Stimulated activated CD8-positive, alpha-beta memory T cell treated with anti-CD3 and anti-CD28 coated beads, Interleukin-2, amount 100 ng/mL, for 1 hour (primary cell): ENCODE measurements at places on chromosomes 16 and 17.

DNA sequence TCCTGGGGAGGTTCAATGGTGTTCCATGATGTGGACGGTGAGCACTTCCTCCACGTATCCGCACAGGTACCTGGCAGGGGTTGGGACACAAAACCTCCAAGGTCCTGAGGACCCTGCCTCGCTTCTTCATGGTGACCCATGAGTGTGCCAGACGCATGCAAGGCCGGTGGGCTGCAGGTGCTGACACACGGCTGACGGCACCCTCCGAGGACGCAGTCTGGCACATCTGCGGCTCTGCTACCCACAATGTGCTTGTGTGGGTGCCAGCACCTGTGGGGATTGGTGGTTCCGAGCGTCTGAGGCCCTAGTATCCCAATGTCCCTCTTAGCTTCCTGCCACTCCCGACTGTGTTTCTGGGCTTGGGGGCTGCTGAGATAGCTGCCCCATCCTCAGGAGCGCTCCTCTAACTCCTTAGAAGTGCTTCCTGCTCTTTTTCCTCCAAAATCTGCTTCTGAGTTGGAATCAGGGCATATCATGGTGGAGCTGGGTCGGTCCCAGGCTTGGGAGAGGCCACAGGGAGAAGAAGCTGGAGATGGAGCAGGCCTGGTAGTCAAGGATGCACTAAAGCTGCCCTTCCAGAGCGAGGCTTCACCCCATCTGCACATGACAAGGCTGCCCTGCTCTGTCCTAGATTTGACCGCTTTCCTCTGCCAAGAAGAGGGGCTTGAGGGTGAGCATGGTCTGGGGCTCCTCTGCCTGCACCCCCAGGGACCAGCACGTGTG, 1.6 kb downstream of the CYGB start:
- no peak for DNase-seq

- DNase-seq = no peak
Observed at GRCh38 chr17:27549251-27549893, 81.6 kb upstream of the LGALS9 start.

- no peak for DNase-seq
Observed at GRCh38 chr17:75338335-75338734, 49.1 kb upstream of the SLC25A19 start.

GRCh38 chr16:26531290-26531730, 535.4 kb upstream of the C16orf82 start:
- no peak for DNase-seq

GRCh38 chr17:5254903-5255521, 20.4 kb upstream of the SCIMP start:
- no peak for DNase-seq

- no peak for DNase-seq
Observed at GRCh38 chr16:64343061-64343819, 778.6 kb downstream of the CDH11 start.

DNA sequence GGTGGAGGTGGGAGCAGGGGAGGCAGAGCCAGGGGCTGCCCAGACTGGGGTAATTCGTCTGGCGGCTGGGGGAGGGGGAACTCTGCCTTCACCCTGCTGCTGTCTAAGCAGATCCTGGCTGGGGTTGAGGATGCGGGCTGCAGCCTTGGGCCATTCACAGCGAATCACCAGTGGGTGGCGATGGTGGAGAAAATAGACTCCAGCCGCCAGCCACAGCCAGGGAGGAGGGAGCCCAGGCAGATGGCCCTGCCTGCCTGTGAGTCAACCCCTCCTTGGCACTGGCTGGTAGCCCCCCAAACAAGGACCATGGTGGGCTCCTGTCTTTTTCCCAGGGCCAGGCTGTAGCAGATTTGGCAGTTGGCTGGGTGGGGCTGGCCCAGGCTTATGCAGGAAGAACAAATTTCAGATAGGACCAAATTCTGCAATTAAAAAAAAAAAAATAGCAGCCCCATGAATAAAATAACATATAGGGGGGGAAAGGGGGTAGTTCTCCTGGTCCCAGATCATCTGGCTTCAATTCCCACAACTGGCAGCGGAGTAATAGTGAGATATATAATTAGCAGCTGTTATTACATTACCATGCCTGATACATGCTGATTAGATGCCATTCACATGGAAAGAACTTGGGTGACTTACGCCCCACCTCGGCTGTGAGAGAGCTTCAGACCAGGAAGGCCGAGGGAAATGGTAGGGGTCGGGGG, 41.5 kb upstream of the CDH5 start:
- DNase-seq = no peak

GRCh38 chr17:39131616-39132015, 19.8 kb downstream of the PLXDC1 start:
- DNase-seq = no peak

GRCh38 chr17:75759457-75759856, 5.5 kb downstream of the GALK1 start:
- no peak for DNase-seq

- no peak for DNase-seq
Observed at GRCh38 chr16:31129568-31130335, 5.8 kb downstream of the PRSS8 start.

GRCh38 chr16:69823831-69824563, 61.9 kb downstream of the WWP2 start:
- no peak for DNase-seq

GRCh38 chr16:87411375-87412271, 19.5 kb downstream of the MAP1LC3B start:
- DNase-seq = no peak

DNA sequence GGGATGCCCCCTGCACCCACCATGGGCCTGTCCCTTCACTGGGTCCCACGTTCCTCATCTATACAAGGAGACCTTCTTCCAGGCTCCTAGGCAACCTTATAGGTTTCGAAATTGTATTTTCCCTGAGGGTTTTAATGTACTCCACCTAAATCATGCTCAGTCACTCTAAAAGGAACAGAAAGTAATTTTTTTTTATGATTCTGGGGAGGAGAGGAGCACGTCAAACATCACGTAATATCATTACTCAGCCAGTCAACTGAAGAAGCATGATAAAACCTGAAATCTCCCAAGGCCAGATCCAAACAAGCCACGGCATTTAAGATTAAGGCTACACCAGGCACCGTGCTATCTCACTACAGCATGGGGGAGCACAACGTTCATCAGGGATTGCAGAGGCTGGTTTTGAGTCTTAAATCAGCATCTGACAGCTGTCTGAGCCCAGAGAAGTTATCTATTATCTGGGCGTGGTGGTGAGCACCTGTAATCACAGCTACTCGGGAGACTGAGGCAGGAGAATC, 3.9 kb upstream of the TMEM114 start:
- DNase-seq = no peak

DNA sequence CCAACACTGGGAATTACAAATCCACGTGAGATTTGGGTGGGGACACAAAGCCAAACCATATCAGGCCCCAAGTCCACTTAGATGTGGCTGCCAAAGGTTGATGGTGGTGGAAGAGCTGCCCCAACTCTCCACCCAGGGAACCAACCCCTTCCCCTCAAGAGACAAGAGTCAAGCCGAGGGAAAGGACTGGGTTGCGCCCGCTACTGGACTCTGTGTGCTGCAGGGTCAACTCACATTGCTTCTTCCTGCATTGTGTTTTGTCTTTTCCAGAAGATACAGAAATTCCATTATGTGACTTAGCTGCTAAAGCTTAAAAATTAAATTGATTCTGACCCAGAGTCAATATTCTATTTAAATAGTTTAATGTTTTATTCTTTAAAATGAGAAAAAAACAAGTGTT, 58.5 kb downstream of the ADAMTS18 start:
- DNase-seq = no peak

DNA sequence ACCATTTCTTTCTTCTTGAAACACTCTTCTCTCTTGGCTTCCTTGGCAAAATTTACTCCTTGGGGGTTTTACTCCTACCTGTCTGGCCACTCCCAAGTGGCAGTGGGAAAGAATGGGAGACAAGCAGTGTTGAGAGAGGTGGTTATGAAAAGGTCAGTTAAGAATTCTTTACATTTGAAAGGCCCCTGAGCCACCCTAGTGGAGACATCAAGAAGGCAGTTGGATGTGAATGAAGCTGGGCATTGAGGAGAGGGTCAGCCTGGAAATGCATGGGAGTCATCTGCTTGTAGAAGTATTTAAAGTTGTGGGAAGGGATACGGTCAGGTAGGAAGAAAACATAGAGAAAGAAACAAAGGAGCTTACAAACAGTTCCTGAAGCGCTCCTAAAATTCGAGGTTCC, 42.3 kb upstream of the CCNF start:
- DNase-seq = no peak

- no peak for DNase-seq
Observed at GRCh38 chr16:26988186-26988585, 78.5 kb upstream of the C16orf82 start.

- no peak for DNase-seq
Observed at GRCh38 chr17:64400642-64401041, 10.0 kb upstream of the PECAM1 start.

DNA sequence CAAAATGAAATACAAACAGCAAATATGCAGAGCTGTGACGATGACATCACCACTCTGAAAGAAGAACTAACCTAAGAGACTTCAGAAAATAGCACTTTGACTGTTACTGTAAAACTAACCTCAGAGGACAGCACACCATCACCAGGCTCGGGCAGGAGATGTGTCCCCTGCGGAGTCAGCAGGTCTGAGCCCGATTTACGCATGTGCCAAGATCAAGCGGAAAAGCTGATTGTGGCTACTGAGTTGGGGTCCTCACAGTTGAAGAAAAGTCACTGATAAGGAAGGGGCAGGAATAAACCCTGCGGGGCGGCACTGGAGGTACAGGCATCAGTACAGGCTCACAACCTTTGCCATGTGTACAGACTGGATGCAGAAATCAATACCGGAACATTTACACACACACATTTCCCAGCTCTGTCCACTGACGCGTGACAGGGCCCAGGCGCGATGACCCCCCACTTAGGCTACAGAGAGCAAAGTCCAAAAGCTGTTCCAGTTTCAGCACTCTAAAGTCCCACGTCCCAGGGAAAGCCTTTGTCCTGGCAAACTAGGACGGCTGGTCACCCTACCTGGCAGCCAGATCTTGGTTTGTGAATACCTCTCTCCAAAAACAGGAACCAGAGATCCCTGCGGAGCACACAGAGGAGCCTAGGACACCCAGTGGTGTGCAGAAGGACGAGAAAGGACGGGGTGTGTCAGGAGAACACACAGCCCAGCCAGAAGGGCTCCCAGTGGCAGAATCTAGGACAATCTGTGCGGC, 21.5 kb downstream of the TRAP1 start:
- DNase-seq = no peak

GRCh38 chr17:57443781-57444180, 187.5 kb downstream of the MSI2 start:
- no peak for DNase-seq

- DNase-seq = no peak
Observed at GRCh38 chr16:85859818-85860125, 39.2 kb upstream of the IRF8 start.

DNA sequence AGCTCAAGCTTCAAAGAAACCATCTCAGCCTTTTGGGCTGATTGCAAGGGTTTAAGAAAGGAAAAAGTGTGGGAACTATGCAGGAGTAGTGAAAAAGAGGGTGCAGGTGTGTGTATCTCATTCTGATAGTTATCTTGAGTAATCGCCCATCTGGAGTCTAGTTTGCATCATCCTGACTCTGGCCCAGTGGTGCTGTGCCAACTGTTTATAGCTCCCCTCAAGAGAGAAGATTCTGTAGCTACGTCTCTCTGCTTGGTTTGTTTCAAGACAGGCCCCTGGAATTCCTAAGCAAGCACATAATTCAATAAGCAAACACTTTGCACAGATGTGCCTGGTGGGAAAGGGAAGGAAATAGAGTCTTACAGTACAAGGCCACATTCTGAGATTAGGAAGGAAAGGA, 144.4 kb downstream of the HAPSTR1 start:
- no peak for DNase-seq

- no peak for DNase-seq
Observed at GRCh38 chr16:52545222-52545897, 1.6 kb downstream of the TOX3 start.

DNA sequence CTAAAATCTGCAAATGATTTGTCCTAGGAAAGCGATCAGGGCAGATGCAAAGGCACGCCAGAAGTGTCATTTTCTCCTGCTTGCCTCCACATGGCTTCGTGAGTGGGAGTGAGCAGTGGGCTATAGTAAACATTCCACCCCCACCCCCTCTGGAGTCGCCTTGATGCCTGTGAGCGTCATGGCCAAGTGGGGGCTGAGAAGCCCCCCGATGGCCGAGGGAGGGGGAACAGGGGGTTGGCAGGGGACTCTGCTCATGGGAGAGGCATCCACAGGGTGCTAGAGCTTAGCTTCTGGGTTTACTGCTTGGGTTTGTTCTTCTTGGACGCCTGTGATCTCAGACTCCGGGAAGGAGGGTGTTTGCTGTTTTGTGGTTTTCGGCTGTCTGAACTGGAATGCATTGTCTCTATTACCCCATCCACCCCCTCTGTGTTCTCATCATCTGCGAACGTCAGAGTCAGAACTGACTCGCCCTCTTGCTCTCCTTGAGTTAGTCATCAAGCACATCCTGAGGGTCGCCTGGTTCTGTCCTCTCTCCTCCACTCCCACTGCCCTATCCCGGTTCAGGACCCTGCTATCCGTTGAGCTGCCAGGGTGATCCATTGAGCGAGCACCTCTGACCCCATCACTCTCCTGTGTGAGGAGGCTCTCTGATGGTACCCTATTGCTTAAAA, 15.4 kb downstream of the TNS4 start:
- no peak for DNase-seq

DNA sequence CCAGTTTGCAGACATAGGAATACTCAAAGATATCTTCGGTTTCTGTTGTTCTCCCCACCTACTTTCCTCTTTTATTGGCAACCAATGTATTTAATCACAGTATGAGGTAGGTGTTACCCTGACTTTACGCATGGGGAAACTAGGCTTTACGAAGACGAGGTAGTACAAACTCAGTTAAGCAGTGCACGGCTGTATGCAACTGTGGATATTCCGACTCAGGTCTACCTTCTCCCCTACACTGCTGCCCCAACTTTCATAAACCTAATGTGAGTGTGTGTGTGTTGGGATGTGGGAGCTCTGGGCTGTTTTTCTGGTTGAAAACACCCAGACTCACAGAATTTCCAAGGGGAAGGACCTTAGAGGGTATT, 1.2 kb upstream of the GPT2 start:
- no peak for DNase-seq
